ENCODE measurements at places on chromosomes 1 and 21.

GRCh38 chr1:115347282-115347681, 9.2 kb upstream of the NGF start:
- no peak for DNase-seq

DNA sequence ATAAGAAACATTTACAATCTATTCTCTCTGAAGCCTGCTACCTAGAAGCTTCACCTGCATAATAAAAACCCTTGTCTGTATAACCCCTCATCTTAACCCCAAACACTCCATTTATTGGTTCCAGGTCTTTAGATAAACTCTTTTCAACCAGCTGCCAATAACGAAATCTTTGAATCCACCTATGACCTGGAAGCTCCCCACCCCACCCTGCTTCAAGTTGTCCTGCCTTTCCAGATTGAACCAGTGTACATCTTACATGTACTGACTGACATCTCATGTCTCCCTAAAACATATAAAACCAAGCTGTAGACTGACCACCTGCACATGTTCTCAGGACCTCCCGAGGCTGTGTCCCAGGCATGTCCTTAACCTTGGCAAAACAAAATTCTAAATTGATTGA, 50.7 kb upstream of the VWA5B1 start:
- no peak for DNase-seq

DNA sequence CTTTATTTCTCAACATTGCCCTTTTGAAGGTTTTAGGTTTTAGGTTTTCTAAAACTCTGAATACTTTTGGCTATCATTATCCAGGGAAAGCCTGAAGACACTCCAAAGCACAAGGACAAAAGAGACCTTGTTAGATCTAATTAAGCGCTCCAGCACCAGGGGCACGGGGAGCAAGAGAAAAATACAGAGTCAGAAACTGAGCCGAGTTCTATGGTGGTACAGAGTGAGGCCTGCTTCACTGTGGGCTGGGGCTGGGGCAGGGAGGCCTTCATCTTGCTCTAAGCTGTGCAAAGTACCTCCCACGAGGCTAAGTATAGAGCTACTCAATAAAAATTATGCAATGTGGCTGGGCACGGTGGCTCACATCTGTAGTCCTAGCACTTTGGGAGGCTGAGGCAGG, 19.7 kb upstream of the RAB4A start:
- no peak for DNase-seq

DNA sequence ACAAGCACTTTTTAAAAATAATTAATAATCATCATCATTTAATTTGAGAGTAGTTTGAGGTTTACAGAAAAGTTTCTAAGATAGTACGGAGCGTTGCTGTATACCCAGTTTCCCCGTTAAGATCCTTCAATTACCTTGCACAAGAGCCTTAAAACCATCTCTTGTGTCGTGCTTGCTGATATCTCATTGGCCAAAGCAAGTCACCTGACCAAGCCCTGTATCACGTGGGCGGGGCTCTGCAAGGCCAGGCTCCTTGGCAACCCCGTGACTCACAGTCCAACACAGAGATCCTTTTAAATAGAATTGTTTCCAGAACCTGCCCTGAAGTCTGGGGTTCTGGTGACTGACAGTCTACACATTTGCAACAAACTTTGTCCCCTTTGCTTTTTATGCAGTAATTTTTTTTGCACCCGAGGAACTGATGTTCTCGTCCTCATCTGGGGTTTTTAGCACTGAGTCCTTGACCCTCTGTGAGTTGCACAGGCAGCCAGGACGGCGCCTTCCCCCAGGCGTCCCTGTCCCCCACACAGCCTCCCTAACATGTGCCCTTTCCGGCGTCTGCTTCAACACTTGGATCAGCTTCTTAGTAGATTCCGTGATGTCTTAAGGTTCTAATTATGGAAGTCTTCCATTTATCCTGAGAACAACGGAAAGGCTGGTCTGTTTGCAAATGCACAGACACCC, 183.3 kb upstream of the TMEM51 start:
- DNase-seq = no peak

GRCh38 chr1:178945763-178946266, 74.9 kb upstream of the ANGPTL1 start:
- no peak for DNase-seq

- no peak for DNase-seq
These were observed 168.9 kb upstream of the HMCN1 start for GRCh38 chr1:185565302-185565701.

DNA sequence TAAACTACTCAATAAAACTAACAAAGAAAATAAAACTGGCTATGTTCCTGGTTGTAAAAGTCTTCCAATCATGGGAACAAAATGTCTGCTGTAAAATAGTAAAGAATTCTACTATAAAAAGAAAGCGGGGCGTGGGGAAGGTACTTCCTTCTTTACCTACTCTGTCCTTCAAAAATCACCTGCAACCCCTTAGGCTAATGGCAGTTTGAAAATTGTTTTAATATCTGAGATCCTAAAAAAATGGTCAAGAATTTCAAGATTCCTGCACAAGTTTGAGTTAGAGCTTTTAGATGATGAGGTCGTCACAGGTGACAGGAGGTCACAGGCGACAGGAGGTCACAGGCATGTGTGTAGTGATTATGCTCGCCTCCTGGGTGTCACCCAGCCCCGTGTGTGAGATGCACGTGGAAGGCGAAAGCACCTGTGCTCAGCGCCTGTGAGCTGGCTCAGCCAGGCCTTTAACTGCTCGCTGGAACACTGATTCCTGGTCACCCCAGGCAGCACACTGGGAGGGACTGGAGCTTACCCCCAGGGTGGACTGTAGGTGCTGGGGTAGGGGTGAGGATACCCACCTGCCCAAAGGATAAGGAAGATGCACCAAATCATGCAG, 18.6 kb upstream of the TMPRSS2 start:
- no peak for DNase-seq

- DNase-seq = no peak
These were observed 4.1 kb downstream of the HHIPL2 start for GRCh38 chr1:222543817-222544216.

DNA sequence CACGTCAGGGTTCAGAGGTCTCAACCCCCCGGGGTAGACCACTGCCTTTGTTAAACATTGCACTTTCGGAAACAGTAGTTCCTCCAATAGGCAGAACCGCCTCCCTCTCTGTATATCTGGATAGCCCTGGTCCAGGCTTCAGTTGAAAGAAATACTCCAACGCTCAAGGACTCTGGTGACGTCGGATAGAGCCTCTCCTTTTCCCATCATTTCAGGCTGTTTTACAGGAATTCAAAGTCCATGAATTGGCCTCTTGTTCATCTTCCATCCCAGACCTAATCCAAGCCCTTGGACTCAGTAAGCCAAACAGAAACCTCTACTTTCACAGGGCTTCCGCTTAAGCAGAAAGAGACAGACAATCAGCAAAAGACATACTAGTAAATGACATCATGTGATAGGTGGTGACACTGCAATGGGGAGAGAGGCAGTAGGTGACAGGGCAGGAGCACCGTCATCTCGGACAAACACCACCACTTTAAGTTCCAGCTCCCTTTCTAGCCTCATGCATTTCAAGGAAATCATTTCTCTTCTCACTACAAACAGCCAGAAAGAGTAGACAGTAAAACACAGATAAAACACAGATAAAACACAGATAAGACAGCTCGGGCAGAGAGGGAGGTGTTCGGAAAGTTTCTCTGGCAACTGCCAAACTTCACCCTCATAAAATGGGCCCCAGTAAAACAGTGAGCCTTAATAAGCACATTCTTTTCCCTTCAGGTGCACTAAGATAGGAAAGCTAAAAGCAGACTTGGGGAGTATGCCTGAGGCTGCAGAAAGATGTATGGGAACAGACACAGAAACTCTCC, 2.3 kb upstream of the PLA2G2A start:
- DNase-seq = no peak

DNA sequence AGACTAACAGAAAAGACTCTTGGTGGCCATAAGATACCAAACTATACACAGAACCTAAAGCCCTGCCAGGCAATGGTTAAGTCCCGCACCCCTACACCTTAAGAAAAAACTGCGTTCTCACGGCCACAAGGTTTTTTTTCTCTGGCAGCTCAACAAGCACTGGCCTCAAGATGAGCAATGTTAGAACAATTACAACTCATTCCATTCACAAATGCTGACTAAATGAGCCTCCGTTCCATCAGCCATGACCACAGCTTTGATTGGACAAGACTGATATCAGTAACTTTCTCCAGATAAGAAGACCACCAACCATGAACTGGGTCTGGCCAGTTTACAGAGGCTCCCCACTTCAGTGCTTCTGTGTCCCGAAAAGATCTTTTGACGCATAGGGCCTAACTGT, 31.9 kb downstream of the SEC16B start:
- no peak for DNase-seq

GRCh38 chr1:225366552-225366951, 61.3 kb downstream of the LBR start:
- no peak for DNase-seq

- no peak for DNase-seq
These were observed 20.7 kb upstream of the GJA5 start for GRCh38 chr1:147781056-147781471.

DNA sequence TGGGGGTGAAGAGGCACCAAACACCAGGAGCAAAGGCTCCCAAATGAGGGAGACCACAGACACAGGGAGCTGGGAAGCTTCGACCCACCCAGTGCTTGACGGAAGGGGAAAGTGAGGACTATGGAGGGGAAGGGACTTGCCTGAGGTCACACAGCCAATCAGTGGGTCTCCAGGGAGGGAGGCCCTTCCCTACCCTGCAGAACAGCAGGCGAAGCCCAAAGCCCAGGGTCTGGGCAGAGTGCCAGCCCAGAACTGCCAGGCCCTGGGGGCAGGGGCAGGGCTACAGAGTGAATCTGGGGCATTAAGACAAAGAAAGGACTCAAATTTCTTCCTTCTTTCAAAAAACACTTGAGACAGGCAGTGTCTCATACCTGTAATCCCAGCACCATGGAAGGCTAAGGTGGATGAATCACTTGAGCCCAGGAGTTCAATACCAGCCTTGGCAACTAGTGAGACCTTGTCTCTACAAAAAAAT, 45.5 kb upstream of the ECE1 start:
- no peak for DNase-seq

- DNase-seq = no peak
These were observed 120.2 kb upstream of the SLC45A1 start for GRCh38 chr1:8197493-8198282.

- no peak for DNase-seq
These were observed 19.8 kb upstream of the UCK2 start for GRCh38 chr1:165807613-165808012.

DNA sequence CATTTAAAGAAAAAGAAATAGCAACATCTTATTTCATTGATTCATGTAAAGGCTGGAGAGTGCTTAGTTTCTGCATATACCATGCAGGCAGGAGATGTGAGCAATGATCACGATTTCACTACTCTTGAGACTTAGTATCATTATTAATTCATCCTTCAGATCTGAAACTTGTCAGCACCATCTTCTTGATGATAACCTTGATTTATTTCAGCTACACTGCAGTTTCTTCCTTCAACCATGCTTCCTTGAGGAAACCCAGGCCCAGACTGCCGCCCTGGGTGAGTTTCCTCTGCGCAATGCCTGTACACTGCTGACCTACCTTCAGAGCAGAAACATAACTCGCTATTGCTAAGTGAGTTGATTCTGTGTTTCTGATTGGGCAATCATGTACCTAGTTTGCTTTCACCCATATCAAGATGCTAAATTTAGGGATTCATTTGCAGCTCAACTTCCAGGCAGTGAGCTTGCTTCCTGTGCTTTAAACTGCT, 13.5 kb upstream of the BCL10 start:
- DNase-seq = no peak

GRCh38 chr21:31675318-31675717, 15.8 kb downstream of the SOD1 start:
- DNase-seq = no peak

- DNase-seq = no peak
These were observed 122.6 kb upstream of the PPP2R5A start for GRCh38 chr1:212162635-212163034.

DNA sequence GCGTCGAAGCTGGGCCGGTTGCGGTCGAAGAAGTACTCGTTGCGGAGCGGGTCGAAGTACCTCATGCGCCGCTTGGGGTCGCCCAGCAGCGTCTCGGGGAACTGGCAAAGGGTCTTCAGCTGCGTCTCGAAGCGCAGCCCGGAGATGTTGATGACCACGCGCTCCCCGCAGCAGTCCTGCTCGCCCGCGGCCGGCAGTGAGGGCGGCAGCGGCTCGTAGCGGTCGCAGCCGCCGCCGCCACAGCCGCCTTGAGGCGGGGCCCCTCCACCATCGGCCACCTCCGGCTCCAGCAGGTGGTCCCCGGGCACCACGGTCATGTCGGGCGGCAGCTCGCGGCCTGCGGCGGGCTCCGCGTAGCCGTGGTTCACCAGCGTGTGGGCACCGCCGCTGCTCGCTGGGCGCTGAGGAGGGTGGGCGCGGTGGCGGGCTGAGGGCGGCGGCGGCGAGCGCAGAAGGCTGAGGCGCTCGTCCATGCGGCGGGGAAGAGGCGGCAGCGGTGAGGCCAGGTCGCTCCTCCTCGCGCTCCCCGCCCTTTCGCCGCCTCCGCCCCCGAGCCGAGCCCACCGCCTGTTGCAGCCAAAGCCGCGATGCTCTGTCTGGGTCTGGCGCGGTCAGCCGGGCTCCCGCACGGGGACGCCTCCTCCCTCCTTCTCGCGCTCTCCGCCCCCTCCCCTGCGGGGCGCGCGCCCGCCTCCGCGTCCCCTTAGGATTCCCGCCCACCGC, at the start of gene KCNA3:
KCNA3 (minus strand) TSS at position 604 of the 723 bp plus-strand sequence; CDS start at position 473, 131 bp downstream.
- DNase-seq = no peak

- no peak for DNase-seq
These were observed 88.8 kb upstream of the GPR52 start for GRCh38 chr1:174358786-174359453.

GRCh38 chr1:27106561-27107323, 48.2 kb downstream of the SLC9A1 start:
- no peak for DNase-seq

GRCh38 chr21:26782331-26782730, 62.9 kb downstream of the ADAMTS1 start:
- DNase-seq = no peak

- DNase-seq = no peak
These were observed 30.4 kb downstream of the KCNN3 start for GRCh38 chr1:154839691-154840090.

DNA sequence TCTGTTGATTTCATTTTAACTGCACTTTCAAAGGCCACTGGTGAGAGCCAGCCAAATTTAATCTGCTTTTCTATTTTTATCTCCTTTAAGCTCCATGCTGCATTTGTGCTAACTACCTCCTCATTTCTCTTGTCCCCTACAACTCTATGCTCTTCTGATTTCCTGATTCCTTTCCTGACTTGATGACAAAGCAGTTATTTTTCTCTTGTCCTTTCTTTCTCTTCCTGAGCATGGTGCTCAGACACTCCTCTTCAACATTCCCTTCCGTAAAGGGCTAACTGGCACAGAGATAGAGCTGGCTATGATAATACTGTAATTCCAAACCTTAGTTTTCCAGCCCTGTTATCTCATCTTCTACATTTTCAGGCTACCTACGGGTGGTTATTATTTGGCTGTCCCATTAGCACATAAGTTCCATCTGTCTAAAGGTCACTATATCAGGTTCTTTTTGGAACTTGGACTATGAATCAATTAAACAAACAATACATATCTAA, 6.8 kb upstream of the BCAS2 start:
- no peak for DNase-seq

GRCh38 chr1:106995970-106996369, 60.5 kb upstream of the PRMT6 start:
- DNase-seq = no peak

GRCh38 chr1:201493757-201494617, 12.9 kb downstream of the CSRP1 start:
- DNase-seq = no peak

Measured in AML-193 (cell line).